ENCODE measurements at places on chromosomes 11 and 22.

DNA sequence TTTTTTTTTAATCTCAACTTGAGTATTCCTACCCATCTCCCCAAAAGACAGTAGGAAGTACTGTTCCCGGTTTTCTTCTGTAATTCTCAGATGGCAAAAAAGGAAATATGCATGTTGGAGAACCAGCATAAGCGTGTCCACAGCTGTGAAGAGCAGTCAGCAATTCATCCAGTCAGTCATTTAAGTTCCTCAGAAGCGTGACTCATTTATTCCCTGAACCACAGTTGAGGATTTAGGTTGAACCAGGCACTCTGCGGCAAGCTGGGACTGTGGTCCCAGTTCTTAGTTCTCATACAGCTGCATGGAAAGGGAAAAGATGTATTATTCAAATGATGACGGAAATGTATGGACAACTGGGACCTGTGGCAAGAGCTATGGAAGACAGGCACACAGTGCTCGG, 61.0 kb upstream of the MYO18B start:
- no peak for DNase-seq

DNA sequence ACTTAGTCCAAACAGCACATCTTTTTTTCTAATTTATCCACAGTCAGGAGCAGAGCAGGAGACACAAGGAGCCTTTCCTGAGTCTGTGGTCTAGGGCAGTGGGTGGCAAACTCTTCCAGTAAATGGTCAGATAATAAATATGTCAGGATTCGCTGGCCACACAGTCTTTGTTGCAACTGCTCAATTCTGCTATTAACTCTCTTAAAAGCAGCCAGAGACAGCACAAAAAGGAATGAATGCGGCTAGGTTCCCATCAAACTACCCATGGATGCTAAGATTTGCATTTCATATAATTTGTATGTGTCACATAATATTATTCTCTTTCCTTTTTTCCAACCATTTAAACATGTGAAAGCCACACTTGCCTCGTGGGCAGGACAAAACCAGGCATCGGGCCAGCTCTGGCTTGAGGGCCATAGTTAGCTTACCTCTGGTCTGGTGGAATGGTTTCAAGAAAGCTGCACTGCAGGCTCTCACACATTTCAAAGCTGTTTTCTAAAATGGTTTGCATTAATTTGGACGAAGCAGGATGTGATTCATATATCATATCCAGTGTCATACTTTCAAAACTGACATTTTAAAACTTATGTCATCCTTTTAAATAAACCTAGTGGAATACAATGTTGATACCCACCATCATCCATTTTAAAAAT, 64.7 kb upstream of the CD5 start:
- no peak for DNase-seq

DNA sequence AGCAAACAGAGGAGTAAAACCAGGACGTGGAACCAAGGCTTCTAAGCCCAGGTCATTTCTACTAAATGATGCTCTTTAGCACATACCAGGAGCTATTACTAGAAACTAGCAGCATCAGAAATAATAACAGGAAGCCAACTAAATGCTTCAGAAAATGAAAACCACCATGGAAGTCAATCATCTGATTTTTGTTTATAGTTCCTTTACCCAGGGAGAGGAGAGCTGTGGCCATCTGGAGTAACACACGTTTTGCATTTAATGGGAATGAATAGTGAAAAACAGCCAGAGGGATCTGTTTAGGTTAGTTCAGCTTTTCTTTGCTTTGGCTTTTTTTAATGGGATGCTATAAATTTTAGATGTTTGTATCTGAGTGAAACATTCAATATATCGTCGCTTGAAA, 250.7 kb upstream of the ARHGAP20 start:
- no peak for DNase-seq

- peak; percentile 88 for DNase-seq
Measured at GRCh38 chr11:86456075-86456939, 81.6 kb downstream of the CCDC81 start.

DNA sequence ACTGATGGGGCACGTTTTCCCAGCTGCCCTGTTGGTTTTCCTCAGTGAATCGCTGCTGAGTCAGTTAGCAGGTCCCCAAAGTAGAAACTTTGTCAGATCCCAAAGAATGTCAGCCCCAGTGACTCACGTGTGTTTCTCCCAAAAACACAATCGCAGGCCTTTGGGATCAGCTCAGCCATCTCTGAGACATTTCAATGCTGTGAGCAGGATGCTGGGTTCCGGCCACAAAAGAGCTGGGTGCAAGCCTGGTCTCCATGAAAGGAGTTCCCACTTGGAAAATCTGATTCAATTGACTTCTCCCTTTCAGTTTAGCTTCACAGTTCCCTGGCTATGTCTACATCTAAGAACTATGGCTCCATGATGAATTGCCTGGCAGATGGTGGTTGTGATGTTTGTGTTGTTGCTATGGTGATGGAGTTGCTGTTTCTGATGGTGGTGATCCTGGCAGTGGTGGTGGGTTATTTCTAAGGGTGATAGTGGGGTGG, 28.0 kb downstream of the MYEOV start:
- no peak for DNase-seq

GRCh38 chr22:50739894-50740293, 1.9 kb downstream of the ACR start:
- no peak for DNase-seq

GRCh38 chr11:94757037-94757735, 11.0 kb upstream of the AMOTL1 start:
- DNase-seq = no peak

- no peak for DNase-seq
Measured at GRCh38 chr11:100203789-100204188, 483.3 kb upstream of the ARHGAP42 start.

DNA sequence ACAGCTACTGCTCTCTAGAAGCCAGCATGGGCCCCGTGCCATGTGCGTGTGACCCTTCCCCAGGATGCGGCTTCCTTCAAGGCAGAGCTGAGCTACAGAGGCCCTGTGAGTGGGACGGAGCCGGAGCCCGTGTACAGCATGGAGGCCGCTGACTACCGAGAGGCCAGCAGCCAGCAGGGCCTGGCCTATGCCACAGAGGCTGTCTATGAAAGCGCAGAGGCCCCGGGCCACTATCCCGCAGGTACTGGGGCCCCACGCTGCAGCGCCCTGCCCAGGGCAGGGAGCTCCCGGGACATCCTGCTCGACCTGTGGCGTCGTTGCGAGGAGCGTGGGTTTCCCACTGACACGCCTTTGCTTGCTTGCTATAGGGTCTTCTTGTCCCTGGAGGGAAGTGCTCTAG, 34.7 kb downstream of the CTTN start:
- no peak for DNase-seq

DNA sequence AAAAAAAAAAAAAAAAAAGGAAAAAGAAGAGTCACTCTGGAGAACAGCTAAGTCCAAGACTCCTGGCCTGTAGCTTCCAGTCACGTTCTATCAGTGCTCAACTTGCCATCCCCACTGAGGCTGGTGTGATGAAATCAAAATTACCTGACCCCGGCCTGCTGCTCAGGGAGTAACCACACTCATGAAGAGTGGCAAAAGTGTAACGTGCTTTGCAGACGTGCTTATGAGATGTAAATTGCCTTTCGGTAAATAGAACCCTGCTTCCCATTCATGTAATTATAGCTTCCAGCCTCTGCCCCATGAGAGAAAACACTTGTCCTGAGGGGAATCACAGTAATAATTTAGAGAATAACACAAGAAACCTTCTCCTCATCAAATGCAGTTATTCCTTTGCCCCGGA, 28.2 kb upstream of the CHKA start:
- no peak for DNase-seq

DNA sequence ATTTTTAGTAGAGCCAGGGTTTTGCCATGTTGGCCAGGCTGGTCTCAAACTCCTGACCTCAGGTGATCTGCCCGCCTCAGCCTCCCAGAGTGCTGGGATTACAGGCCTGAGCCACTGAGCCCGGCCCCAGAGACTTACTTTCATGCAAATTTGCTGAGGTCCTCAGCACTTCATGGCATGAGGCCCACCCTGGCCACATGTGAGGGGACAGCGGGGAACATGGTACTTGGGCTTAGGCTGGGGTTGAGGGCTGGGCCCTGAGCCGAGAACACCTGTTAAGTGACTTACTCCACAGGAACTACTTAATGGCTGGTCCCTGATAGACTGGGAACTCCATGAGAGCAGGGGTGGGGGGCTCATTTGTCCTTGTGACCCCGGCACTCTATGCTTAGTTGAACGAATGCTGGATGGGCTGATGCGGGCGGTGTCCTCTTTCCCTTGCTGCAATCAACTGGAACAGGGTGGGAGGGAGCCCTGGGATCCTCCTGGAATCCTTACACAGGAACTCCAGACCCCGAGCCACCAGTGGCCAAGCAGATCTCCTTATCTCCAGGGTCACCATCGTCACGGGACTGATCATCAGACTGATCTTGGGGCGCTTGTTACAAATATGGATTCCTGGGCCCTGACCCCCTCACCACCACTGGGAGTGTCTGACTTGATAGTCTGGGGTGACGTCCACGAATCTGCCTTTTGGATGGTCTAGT, 1.0 kb downstream of the VSIG10L2 start:
- no peak for DNase-seq

DNA sequence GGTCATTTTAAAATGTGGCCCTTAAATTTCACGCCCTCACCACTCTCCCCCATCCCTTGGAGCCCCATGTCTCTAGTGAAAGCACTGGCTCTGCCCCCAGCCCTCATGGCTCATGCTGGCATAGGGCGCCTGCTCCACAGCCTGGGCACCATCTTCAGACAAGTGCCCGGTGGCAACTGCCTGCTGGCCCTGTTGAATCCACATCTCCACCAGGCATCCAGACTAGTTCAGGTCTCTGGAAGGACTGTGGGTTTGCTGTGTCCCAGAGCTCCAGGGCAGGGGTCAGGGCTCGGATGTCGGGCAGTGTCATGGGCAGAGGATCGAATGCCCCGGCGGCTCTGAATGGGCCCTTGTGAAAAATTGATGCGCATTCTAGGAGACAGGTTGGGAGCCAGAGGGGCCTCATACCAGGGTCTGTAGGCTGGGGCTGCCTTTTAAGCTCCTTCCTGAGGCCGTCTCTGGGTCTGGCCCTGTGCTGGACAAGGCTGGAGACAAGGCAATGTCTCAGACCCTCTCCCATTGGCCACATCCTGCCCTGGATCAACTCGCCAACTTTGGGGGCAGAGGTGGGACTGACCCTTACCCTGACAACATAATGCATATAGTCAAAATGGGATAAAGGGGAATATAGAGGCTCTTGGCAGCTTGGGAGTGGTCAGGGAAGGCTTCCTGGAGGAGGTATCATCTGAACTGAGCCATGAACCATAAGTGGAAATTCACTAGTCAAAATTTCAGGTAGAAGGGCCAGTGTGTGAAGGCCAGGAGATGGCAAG, 1.2 kb downstream of the MYO7A start:
- no peak for DNase-seq

DNA sequence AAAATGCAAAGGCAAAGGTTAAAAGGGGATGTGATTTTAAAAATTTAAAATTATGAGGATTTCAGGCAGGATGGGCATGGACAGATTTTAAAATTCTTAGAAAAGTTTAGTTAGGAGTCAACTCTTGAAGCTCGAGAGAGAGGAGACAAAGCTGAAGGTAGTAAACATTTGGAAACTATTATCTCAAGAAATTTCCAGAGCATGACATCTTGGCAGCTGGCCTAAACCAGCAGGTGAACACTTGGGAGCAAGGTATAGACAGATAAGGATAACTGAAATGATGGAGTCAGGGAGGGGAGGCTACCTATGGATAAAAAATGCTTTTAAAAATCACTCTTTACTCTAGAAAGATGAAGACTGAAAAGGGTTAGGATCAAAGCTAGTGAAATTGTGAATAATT, 13.7 kb downstream of the POU2AF3 start:
- DNase-seq = no peak

DNA sequence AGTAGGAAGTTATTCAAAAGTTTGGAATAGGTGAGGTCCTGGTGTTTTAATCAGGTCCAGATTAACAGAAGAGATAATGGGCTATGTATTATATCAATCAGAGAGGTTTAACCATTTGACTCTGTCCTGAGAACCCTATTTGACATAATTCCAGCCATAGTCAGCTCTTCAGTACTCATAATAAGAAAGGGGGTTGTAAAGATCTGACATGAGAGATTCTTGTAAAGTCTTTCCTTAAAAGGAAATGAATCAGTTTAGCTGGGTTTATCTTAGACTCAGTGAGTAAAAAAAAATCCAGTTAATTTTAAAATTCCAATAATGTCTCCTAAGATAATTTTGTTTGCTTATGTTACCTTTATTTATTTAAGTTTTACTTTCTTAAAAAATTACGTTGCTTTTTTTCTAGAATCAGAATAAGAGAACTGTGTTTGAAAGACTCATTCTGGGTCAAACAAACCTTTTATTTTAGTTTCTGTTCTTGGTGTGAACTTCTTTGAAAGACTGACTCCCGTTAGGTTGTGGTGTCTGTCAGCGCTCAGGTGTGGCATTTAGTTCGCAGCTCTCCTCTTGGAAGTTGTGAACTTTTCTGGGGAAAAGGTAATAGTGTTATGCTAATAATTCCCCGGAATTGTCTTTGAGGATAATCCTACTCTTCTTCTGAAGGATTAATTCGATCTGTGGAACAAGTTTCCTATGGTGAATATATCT, 20.5 kb downstream of the NUCB2 start:
- DNase-seq = no peak

GRCh38 chr22:36756746-36757655, 18.9 kb downstream of the IFT27 start:
- DNase-seq = no peak

GRCh38 chr22:39927544-39927943, 26.7 kb downstream of the GRAP2 start:
- no peak for DNase-seq

DNA sequence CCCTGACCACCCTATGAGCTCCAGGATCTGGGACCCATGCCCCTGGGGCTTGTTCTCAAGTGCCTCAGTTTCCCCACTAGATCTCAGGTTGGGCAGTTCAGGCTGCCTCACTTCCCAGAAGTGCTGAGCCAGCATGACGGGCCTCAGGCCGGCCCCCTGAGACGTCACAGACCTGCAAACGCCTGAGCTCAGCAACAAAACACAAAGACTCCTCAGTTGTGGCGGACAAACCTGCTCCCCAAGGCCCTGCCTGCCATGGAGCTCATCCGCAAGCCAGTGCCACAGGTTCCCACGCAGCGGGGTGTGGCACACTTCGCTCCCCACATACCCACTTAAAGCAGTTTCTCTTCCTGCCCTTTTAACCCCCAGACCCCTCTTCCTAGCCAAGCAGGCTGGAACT, 45.2 kb downstream of the NECTIN1 start:
- DNase-seq = no peak

- no peak for DNase-seq
Measured at GRCh38 chr11:128734103-128734831, 40.4 kb downstream of the FLI1 start.

DNA sequence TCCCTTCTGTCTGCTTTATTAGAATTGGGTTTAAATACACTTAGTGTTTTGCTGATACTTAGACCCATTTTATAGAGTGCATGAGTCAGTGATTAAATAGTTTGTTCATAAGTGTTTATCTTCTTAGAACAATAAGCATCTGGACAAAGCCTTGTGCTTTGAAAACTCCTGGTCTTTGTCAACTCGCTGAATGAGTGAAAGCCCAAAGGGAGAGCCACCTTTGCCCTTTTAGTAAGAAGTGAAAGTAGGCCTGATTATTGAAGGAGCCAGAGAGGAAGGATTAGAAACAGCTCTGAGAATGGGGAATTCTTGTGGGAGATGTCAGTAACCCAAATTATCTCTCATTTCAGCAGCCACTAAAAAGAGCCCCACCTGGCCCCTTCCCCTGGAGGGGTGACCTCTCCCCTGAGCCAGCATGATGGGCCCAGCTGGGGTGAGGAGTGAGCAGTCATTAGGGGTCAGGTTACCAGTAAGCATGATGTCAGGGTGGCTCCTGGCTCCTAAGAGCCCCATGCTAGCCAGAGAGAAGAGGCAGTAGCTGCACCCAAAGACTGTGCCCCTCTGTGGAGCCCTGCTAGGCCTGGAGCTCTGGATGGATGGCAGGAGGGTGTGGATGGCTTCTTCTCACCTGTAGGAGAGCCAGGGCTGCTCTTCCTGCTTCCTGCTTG, 125.1 kb upstream of the E2F8 start:
- DNase-seq = peak; percentile 40

- no peak for DNase-seq
Measured at GRCh38 chr11:44531116-44531504, 34.4 kb upstream of the CD82 start.
